T-helper 1 cell (primary cell): ENCODE measurements at places on chromosomes 12 and 14.

GRCh38 chr12:94186278-94187241 is 38.2 kb downstream of the PLXNC1 start:
- DNase-seq = no peak

- no peak for DNase-seq
Observed at GRCh38 chr14:23119363-23120327, 590 bp upstream of the CEBPE start.

DNA sequence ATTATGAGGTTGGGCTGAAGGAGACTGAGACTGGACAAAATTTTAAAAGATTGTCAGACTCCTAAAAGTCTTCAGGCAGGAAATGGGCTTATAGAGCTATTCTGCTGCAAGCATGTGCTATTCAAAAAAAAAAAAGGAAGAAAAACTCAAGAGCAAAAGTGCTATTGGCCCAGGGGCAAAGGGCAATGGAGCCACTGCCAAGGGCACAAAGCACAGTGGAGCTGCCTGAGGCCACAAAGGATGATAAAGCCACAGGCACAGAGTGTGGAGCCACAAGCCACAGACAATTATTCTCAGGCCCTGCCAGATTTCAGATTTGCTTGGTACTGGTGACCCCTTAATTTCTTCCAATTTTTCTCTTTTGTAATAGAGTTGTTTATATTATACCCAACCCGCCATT is 29.6 kb upstream of the GRIN2B start:
- DNase-seq = no peak

DNA sequence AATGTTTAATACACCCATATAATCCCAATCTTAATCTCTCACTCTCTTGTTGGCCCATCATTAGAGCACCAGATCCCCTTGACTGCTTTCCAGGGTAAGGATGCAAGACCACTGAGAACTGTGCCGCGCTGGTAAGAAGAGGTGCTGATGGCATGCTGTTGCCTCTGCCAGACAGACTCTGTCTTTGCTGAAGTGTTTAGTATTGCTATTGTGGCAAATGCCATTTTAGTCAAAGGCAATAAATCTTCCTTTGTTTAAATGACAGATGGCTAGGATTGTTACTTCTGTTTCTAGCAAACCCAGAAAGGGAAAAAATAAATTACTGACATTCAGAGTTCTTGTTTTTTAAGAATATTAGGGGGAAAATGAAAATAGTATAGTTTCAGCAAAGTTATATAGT is 152.3 kb downstream of the MON2 start:
- no peak for DNase-seq

- no peak for DNase-seq
Observed at GRCh38 chr14:80037349-80037748, 174.0 kb downstream of the DIO2 start.

- DNase-seq = no peak
Observed at GRCh38 chr14:79663453-79663852, 547.9 kb downstream of the DIO2 start.

DNA sequence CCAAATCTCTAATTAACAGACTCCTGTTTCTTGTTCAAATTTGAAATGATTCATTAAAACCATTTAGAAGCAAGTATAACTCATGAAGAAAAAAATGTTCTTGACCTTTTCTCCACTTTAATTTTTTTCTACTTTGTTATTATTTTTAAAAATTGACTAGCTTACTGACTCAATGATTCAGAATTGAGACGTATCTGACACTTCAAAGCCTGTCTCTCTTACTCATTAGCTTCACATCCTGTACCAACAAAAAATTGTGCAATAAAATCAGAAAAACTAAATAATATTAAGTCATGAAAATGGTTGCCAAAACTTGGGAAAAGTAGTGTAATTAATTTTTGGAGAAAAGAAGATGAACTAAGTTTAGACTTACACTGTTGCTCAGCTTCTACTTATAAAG is 331.2 kb downstream of the SLC16A7 start:
- no peak for DNase-seq

GRCh38 chr12:49330032-49330619 is 6.9 kb downstream of the C1QL4 start:
- no peak for DNase-seq

DNA sequence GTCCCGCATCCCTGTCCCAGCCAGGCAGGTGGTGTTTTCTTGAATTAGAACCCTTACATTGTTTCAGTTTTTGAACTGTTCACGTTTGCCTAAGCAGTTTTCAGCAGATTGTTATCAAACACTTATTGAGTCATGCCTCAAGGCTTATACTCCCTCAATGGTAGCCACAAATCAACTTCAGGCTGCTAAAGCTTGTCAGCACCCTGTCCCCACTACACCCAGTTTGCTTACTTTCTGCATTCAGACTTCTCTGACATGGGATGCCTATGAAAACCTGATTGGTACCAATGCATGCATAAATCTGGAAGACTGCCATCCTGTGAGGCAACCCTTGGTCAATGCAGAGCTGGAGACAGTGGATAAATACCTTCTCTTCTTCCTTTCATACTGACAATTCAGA is 225.4 kb downstream of the BTG1 start:
- DNase-seq = no peak

DNA sequence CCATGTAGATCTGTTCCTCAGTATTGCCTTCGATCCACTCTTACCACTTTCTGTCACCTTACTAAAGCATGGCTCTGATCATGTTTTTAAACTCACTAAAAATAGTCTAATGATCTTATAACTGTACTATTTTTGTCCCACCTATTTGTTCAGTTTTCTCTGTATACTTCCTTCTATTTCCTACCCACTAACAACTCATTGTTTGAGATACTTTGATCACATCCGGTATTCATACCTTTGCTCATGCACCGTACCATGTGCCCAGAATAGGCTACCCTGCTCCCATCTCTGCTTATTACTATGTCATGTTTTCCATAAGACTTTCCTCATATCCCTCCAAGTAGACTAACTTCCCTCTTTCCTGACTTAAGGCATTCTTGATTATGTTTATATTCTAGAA is 128.6 kb downstream of the MED13L start:
- no peak for DNase-seq

DNA sequence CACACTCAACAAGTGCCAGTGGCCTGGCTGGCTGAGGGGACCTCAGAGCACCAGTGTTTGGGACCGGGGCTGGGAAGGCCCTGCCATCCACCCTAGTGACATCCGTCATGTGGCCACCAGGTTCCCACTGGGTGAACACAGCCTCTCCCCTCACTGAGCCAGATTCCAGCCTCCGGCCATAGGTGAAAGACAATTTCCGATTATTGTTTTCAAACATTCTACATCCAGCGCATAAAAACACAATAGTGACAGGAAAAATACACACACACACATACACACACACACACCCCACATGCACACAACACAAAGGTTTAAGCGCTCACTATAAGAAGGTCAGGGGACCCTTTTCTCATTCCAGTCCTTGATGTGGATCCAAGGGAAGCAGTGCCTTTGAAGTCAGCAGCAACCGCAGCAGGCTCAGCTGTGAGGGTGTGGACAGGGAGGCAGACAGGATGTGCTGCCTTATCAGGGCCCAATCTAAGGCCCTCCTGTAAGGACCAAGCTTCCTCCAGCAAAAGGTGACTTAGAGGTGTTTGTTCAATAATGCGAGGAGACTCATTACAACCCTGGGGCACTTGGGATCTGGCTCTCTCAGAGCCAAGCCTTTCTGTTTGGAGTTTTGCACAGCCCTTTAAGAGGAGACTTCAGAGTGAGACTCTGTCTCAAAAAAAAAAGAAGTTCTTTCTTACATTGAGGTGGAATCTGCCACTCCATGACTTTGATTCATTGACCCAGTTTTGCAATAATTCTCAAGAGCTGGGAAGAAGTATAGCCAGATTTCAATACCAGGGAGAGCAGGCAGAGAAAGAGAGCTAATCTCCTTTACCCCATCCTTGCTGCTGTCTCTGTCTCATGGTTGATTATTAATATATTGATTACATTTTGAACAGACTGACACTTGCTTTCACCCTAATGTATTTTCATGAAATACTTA is 227.8 kb downstream of the ZFP36L1 start:
- peak; percentile 27 for DNase-seq

GRCh38 chr14:93005135-93005813 is 82.3 kb downstream of the CHGA start:
- DNase-seq = no peak

- DNase-seq = no peak
Observed at GRCh38 chr14:56539862-56540261, 39.7 kb upstream of the TMEM260 start.

GRCh38 chr12:123233505-123234308 is 471 bp downstream of the MTRFR start:
- DNase-seq = no peak

GRCh38 chr14:65361920-65362319 is 50.6 kb upstream of the FUT8 start:
- DNase-seq = no peak

GRCh38 chr14:75188520-75189268 is 12.3 kb upstream of the TMED10 start:
- DNase-seq = no peak

GRCh38 chr12:45220363-45220931 is 4.6 kb downstream of the ANO6 start:
- DNase-seq = no peak

DNA sequence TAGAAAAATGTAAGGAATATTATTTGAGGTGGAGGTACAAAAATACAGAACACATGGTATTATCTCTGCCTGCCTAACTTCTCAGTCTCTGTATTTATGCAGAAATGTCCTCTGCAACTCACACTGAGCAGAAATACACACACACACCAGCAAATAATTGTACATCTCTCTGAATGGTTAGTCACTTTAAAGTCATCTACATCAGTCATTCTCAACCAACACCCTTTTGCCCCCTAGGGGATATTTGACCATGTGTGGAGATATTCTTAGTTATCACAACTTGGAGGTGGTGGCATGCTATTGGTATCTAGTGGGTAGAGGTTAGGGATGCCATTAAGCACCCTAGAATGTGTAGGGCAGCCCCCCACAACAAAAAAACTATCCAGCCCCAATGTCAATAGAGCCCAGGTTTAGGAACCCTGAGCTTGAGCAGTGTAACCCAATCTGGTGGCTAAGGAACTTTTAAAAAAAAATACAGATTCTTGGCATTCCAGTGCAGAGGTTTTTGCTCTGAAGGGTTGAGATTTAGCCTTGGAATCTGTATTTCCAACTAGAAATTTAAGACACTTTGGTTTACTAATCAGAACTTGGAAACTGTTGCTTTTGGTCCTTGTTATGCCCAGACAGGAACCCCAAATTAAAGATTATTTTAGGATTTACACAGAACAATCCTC is 183.8 kb downstream of the TBX5 start:
- no peak for DNase-seq
